Adrenal gland (tissue), 19 donors: ENCODE measurements at places on chromosomes 16 and 17. TPM values are rescaled to one million over a fixed set of nuclear protein-coding genes. Genes with fewer than 3 reads are reported as not detected.

The TOM1L1 gene
- 35.7 TPM for total RNA-seq

The HOXB6 gene
- total RNA-seq = 19.9 TPM

The PRSS27 gene
- 1.4 TPM for total RNA-seq

The SMPD3 gene
- total RNA-seq = 7.8 TPM

DNA sequence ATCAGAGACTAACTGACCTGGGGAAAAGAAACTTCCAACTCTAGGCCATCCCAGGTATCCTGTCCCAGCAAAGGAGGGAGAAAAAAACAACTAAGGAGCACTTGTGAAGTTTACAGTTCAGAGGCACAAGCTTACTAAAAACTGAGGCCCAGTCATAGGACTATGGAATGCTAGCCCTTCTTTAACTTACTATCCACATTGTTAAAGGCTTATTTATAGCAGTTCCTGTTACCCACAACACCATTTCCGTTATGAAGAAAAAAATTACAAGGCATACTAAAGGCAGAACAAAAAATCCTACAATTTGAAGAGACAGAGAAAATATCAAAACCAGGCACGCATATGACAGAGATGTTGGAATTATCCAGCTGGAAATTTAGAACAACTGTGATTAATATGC is 159.1 kb downstream of the CDH11 start:
- no peak overlapping the region for H3K4me3 ChIP-seq
- no peaks in the 10 kb centered on the region for H3K4me1 ChIP-seq
- no peak for DNase-seq
- no peaks in the 10 kb centered on the region for H3K36me3 ChIP-seq
- no peak overlapping the region for H3K27ac ChIP-seq
- H3K27me3 ChIP-seq = no peaks in the 10 kb centered on the region

DNA sequence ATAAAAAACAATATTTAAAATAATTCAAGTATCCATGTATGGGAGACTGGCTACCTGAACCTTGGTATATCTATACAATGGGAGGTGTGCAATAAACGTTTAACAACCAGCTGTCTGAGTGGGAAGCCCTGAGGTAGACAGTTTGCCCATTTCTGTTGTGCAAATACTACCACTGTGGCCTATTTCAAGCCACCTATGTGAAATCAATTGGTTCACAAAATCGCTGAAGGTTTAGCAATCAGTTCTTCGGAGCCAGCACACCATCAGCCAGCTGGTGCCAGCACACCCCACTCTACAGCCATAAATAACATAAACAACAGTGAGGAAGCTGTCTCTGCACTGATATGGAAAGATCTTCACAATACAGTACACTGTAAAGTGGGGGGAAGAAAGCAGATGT is 46.7 kb upstream of the KDM8 start:
- H3K4me3 ChIP-seq = no peak overlapping the region
- no peak for DNase-seq
- H3K27ac ChIP-seq = no peak overlapping the region
- no peaks in the 10 kb centered on the region for H3K36me3 ChIP-seq
- H3K27me3 ChIP-seq = no peaks in the 10 kb centered on the region

GRCh38 chr17:28712705-28713415 is 1.2 kb upstream of the PROCA1 start:
- peaks cover 20% of the 10 kb centered on the region for H3K36me3 ChIP-seq
- H3K27ac ChIP-seq = no peak overlapping the region

GRCh38 chr17:21018894-21019293 is 23.9 kb downstream of the USP22 start:
- H3K27me3 ChIP-seq = no peaks in the 10 kb centered on the region
- peaks cover 11% of the 10 kb centered on the region for H3K4me1 ChIP-seq
- DNase-seq = no peak
- no peak overlapping the region for H3K27ac ChIP-seq
- H3K36me3 ChIP-seq = no peaks in the 10 kb centered on the region

- H3K4me3 ChIP-seq = no peak overlapping the region
- no peak overlapping the region for H3K27ac ChIP-seq
- no peaks in the 10 kb centered on the region for H3K4me1 ChIP-seq
- H3K27me3 ChIP-seq = no peaks in the 10 kb centered on the region
- DNase-seq = no peak
These were observed 22.9 kb upstream of the MPRIP start for GRCh38 chr17:17019430-17019762.

DNA sequence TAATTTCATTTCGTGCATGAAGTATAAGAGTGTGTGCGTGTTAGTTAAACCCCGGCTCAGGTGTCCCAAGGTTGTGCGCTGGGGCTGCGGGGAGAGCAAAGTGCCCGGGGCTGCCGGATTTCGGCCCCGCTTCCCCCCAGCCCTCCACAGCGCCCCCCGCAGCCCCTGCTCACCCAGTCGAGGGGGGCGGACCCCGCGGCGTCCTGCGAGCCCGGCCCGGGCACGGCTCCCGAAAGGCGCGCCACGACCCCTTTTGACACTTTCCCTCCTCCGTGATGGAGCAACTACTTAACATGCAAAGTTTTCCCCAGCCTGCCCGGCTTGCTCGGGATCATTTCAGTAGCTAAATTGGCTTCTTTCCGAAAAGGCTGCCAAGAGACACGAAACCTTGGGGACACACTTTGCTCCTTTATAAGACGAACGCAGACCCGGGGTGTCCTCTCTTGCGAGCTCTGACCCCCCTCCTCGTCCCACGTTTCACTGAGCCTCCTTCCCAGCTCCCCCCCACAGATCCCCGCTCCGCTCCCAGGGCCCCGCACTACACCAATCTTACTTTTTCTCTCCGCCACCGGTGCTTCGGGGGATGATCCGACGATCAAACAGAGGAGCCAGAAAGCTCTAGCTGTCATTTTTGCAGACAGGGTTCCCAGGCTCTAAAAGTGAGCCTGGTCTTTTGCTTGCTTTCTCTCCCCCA is 552 bp downstream of the C17orf58 start:
- H3K4me1 ChIP-seq = peaks cover 15% of the 10 kb centered on the region
- H3K27me3 ChIP-seq = no peaks in the 10 kb centered on the region
- peak overlapping the region; percentile 85 for H3K27ac ChIP-seq

DNA sequence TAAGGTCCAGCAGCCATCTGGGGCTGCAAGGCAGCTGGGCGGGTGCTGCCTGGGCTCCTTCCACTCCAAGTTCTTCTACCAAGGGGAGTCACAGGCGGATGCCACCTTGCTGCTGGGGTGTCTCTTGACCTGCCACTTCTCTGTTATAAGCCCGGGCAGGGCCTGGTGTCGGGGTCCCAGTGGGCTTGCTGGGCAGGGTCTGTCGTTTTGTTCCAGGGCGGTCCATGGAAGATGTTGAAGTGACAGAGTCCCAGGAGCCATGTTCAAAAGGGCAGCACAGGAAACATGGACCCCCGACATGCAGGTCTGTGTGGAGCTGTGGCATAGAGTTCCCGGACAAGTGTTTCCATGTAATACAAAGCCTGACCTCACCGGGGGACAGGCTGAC is 91.1 kb downstream of the TNFRSF13B start:
- no peaks in the 10 kb centered on the region for H3K36me3 ChIP-seq
- peaks cover 14% of the 10 kb centered on the region for H3K27me3 ChIP-seq
- no peak overlapping the region for H3K27ac ChIP-seq

GRCh38 chr16:76343769-76344168 is 66.6 kb downstream of the CNTNAP4 start:
- no peak overlapping the region for H3K27ac ChIP-seq
- no peaks in the 10 kb centered on the region for H3K36me3 ChIP-seq
- H3K4me1 ChIP-seq = no peaks in the 10 kb centered on the region
- DNase-seq = no peak
- H3K27me3 ChIP-seq = no peaks in the 10 kb centered on the region

GRCh38 chr16:47377154-47377553 is 83.7 kb downstream of the ITFG1 start:
- H3K4me1 ChIP-seq = no peaks in the 10 kb centered on the region
- no peaks in the 10 kb centered on the region for H3K27me3 ChIP-seq

GRCh38 chr17:27974531-27975145 is 67.8 kb upstream of the NLK start:
- no peaks in the 10 kb centered on the region for H3K27me3 ChIP-seq
- no peaks in the 10 kb centered on the region for H3K36me3 ChIP-seq
- H3K4me3 ChIP-seq = no peak overlapping the region
- no peaks in the 10 kb centered on the region for H3K4me1 ChIP-seq
- no peak for DNase-seq

DNA sequence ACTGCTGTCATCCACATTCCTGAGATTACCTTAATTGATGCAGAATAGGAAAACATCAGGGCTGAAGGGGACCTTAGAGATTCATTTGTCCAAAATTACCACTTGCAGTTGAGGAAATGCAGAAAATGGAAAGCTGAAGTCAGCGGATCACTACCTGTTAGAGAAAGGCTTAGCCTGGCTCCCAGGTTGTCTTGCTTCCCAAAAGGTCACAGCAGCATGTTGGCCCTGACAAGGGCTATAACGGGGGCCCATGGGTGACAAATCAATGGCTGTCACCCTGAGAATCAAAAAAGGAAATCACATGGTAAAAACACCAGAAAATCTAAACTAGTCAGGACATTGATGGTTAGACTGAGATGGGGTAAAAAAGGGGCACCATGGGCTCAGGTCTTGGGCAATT is 51.7 kb downstream of the HLF start:
- no peak for DNase-seq
- H3K27me3 ChIP-seq = no peaks in the 10 kb centered on the region
- H3K4me3 ChIP-seq = no peak overlapping the region
- no peak overlapping the region for H3K27ac ChIP-seq

DNA sequence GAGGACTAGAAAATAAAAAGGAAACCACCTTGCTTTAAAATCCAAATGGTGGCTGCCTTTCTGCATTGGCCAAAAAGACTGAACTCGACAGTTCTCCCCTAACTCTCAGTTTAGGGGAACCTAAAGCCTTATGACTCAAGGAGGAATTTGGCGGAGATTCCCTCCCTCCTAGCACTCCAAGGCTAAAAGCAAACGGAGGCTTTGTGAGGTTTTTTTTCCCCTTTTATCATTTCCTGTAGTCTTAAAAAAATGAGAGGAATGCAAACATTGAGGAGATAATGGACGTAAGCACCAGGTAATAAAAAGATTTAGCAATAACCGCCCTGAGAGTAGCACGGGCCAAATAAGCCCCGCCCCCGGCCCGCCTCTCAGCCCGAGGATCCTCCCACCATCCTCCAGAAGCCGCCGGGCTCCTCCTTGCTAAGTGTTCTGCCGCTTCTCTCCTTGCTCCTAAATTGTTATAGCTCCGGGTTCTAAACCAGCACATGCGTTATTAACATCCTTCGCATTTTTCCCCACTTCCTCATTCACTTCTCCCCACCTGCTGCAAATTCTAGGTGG is 5.8 kb upstream of the KIFC3 start:
- no peak overlapping the region for H3K27ac ChIP-seq
- H3K4me1 ChIP-seq = peaks cover 46% of the 10 kb centered on the region
- H3K4me3 ChIP-seq = no peak overlapping the region
- H3K36me3 ChIP-seq = no peaks in the 10 kb centered on the region
- DNase-seq = peak; percentile 72
- H3K27me3 ChIP-seq = no peaks in the 10 kb centered on the region

- DNase-seq = peak; percentile 35
- H3K4me1 ChIP-seq = no peaks in the 10 kb centered on the region
- H3K27me3 ChIP-seq = no peaks in the 10 kb centered on the region
- no peaks in the 10 kb centered on the region for H3K36me3 ChIP-seq
- no peak overlapping the region for H3K4me3 ChIP-seq
These were observed 118.6 kb upstream of the TNRC6C start for GRCh38 chr17:77839698-77840512.

GRCh38 chr16:88478889-88479792 is 26.1 kb downstream of the ZFPM1 start:
- no peaks in the 10 kb centered on the region for H3K27me3 ChIP-seq
- peak; percentile 30 for DNase-seq
- H3K27ac ChIP-seq = no peak overlapping the region
- no peaks in the 10 kb centered on the region for H3K4me1 ChIP-seq
- no peaks in the 10 kb centered on the region for H3K36me3 ChIP-seq
- H3K4me3 ChIP-seq = no peak overlapping the region
